ENCODE measurements at places on chromosomes 16 and 17.

- DNase-seq = no peak
Measured at GRCh38 chr16:21036471-21036870, 114.2 kb downstream of the DNAH3 start.

DNA sequence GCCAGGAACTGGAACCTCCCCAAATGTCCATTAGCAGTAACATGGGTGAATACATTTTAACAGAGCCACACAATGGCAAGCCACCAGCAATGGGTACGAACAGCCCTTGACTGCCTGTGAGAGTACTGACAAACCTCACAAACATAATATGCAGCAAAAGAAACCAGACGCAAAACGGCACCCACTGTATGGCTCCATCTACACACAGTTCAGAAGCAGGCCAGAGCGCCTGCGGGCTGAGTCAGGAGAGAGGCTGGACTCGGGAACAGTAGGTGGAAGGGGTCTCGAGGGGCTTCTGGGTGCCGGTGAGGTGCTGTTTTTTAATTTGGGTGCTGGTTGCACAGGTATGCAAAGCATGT, 77.4 kb upstream of the TOB1 start:
- no peak for DNase-seq

DNA sequence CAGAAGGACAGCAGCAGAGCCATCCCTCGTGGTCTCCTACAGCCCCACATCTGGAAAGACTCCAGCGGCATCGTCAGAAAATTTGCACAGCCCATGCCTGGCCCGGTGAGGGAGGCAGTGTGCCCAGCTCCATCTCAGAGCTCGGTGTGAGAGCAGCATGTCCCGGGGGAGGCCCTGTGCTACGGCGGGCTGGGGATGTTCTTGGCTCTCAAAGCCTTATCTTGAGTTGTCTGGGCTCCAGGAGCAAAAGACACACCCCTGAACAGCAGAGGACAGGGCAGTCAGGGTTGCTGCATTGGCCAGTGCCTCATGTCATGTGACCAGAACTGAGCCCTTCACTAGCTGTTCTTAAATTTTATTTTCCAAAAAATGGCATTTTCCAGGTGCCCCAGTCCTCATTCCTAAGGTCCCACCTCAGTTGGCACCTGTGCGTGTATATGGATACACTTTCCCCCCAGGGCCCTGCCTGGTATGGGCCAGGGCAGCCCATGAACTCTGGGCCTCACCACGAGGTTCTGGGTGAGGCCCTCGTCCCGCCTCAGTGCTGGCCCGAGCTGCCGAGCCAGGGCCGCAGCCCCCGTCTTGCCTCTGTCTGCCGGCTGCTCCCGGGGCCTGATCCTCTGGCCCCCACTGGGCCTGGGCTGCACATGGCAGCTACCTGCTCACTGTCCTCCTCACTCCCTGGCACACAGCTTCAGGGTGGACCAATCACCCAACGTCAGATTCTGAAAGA, 3.0 kb downstream of the NUDT16L1 start:
- no peak for DNase-seq

- DNase-seq = no peak
Measured at GRCh38 chr16:72847187-72848027, 200.5 kb downstream of the ZFHX3 start.

- peak; percentile 73 for DNase-seq
Measured at GRCh38 chr16:58020628-58021521, 4.7 kb upstream of the MMP15 start.

DNA sequence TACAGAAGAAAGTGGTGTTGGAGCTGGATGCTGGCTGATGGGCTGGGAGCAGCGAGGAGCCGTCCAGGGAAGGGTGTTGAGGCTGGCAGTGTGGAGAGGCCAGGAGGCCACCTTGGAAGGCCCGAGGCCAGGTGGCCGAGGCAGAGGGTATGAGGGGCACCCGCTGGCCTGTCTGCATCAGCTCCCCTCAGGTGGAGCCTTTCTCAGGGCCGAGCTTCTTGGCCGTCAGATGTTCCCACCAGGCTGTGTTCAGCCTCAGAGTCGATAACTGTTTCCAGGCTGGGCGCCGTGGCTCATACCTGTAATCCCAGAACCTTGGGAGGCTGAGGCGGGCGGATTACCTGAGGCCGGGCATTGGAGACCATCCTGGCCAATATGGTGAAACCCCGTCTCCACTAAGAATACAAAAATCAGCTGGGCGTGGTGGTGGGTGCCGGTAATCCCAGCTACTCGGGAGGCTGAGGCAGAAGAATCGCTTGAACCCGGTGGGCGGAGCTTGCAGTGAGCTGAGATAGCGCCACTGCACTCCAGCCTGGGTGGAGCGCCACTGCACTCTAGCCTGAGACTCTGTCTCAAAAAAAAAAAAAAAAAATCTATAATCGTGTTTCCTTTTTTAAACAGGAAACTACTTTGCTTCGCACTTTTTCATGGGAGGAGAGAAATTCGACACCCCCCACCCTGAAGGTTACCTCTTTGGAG, 25.3 kb downstream of the MGRN1 start:
- DNase-seq = no peak

DNA sequence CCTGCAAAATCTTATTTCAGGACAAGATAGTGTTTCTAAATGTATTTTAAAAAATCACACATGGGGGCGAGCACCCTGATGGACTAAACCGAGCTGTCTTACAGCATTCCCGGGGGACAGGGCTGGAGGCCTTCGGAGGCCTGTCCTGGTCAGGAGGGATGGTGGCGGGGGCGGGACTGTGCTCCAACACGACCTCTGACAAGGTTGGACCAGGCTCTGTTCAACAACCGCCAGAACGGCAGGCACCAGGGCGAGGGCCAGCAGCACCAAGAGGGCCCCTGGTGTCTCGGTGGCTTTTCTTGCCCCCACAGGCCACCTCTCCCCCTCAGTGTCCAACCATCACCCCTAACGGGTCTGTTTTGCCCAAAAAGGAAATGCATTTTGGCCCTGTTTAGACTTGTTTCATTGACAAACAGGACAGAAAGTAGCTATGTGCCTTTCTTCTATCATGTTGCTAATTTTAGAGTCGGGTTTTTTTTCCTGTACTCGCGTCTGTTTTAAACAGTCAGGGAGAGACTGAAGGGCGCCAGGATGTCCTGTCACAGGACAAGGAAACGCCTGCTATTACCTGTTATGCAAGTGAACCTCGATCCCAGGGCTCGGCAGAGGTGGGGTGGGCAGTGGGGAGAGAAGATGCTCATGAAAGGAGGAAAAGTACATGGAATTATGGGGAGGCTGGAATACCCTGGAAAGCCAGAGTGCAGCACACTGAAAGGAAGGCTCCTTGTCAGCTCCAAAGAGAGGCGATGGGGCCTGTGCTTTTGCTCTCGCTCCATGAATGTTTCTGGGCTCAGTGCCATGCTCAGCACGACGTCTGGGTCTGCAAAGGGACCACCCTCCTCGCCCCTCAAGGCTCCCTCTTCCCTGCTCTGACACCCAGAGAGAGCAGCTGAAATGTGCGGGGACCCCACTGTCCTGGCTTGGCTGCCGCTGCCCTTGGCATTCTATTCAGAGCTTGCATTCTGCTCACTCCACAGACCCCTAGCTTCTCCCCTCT, 11.9 kb downstream of the TMEM204 start:
- DNase-seq = no peak

DNA sequence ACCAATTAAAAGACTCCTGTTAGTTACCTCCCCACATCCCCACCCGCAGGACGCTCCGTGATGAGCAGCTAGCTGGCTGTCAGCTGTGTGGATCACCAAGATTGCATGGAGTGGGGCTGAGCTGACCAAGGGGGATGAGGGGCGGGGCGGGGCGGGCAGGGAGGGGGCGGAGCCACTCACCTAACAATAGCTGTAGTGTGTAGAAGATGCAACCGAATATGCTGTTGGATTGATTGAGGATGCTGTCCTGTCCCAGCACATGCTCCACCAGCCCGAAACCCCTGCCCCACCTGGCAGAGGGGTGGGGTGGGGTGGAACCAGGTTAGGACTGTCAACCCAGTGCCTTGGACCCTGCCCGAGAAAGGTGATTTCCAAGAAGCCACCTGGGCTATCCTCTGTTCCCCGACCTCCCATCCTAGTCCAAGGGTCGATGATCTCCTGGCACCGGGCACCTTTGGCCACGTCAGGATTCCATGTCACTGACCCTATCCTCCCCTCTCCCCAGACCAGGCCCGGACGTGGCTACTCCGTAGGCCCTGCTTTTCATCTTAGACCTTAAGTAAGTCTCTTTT, 1.4 kb downstream of the VKORC1 start:
- DNase-seq = no peak

DNA sequence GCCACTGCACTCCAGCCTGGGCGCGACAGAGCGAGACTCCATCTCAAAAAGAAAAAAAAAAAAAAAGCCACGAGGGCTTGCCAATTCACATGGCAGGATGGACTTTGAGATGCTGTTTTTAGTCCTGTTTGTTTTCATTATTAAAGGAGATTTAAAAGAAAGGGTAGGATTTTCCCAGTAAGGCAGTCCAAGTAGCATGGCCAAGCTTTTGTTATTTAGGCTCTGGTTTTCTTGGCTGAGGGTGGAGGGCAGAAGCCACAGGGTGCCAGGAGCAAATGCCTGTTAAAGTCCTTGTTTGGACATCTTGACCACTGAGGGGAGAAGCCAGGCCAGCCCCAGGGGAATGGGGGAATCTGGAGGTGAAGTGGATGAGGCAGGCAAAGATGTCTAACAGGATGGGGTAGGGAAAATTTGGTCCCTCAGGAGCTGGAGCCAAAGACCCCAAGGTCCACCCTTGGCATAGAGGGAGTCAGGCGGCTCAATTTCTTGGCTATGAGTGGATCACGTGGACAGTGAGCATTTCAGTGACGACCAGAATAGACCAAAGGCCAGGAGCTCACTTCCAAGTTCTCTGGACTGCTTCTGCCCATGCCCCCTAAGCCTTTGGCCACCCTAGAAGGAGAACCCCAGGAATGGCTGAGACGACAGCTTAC, 20.8 kb upstream of the PLLP start:
- DNase-seq = no peak

DNA sequence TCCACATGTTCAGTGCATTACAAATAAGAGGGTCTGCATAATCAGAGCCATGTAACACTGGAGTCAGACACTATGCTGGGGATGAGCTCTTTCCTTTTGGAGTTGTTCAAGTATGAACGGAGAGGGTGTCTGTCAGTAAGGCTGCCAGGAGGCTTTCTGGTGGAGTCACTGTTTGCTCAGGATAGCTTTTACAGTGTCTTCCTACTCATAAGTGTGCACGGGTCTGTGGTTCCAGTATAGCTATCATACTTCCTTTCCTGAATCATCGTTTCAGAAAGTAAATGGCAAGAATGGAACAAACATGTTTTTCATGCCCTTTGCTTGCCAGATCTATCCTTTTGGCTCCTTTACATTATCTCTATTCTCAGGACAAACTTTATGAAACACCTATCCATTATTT, 152.7 kb upstream of the CDH11 start:
- no peak for DNase-seq

DNA sequence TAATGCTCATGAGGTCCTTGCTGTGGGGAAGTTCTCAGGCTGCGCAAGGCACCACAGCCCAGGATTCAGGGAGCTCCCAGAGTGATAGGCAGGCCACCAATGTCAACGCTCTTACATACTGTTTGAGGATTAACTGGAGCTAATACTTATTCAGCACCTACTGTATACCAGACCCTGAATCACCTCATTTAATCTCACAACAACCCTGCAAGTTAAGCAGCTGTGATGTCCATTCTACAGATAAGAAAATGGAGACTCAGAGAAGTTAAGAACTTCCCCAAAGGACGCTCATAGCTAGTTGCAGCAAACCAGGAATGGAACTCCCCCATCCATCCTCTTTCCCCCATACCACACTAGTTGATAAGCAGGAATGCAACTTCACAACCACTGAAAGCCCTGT, 25.5 kb upstream of the CCR7 start:
- DNase-seq = no peak

- no peak for DNase-seq
Measured at GRCh38 chr16:14155572-14156190, 84.6 kb downstream of the MRTFB start.

DNA sequence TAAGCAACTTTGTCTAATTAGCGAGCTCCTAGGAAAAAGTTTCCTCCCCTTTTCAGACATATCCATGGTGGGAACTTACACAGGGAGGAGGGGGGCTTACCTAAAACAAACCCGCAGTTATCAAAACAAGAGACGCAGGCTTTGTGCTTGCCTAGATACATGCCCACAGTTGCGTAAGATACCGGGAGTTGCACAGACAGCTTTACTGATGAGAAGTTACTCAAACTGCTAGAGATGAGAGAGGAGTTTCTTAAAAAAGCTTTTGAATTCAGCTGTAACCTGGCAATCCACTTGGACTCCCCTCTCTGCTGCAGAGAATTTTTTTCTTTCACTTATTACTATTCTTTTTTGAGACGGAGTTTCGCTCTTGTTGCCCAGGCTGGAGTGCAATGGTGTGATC, 6.8 kb upstream of the ZP2 start:
- DNase-seq = no peak

- no peak for DNase-seq
Measured at GRCh38 chr16:84228256-84228838, 11.5 kb downstream of the KCNG4 start.

DNA sequence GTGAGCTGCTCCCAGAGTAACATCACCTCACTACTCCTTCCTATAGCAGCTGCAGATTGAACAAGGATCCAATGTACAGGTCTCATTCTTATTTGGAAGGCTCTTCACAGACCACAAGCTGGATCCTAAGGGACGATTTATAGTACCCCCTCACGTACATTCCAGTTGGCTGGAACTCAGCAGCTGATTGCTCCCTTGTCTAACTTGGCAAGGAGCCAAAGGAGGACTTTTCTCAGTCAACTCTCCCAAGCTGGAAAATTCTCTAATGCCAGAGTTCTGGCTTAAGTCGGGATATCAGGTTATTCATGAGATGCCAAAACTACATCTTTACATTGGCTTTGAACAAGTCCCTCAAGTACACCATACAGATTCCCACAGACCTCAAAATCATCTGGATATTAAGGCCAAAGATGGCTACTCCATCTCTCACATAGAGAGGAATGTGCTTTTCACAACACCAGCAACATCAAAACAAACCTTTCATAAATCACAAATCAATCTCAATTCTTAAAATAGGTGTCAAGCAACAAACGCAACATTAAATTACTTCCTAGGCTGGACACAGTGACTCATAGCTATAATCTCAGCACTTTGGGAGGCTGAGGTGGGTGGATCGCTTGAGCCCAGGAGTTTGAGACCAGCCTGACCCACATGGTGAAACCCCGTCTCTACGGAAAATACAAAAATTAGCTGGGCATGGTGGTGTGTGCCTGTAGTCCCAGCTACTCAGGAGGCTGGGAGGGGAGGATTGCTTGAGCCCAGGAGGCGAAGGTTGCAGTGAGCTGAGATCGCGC, 39.3 kb downstream of the SMG6 start:
- DNase-seq = no peak

- no peak for DNase-seq
Measured at GRCh38 chr17:6548578-6549330, 7.6 kb downstream of the PITPNM3 start.
